Thymus (tissue), 14 donors: ENCODE measurements at places on chromosomes 5 and 9.

- no peaks in the 10 kb centered on the region for H3K4me1 ChIP-seq
- no peak overlapping the region for H3K4me3 ChIP-seq
- no peaks in the 10 kb centered on the region for H3K36me3 ChIP-seq
Observed at GRCh38 chr5:63081402-63081801, 502.8 kb downstream of the LRRC70 start.

DNA sequence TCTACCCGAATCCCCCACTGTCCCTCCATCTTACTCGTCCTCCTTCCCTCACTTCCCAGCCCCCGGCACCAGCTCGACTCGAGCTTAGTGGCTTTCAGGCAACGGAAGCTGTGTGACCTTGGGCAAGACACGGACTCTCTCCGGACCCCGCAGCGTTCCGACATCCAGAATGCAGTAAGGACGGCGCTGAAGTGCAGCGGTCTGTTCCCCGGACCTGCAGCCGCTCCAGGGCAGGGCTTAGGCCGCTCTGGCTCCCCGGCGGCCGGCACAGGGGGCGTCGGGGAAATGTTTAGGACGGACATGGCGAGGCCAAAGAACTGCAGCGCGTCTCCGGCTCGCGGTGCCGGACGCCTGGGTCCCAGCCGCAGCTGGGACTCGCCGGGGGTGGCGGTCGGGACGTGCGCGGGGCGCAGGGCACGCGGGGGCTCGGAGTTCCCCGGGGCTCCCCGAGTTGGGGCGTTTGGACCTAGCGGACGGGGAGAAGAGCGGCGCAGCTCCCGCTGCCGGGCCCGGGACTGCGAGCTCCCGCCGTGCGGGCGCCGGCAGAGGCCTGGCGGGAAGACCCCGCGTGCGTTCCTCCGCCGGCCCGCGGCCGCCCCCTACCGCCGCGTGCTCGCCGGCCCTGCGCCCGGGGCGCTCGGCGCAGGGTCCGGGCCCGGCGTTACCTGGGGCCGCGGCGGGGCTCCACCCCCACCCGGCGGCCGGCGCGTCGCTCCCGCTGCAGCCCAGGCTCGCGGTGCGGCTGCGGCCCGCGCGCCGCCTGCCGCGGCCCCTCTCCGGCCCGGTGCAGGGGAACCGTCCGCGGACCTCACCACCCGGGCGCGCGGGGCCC, 5.6 kb upstream of the RNF44 start:
- H3K4me3 ChIP-seq, result peak overlapping the region; percentile 70
- H3K36me3 ChIP-seq, result no peaks in the 10 kb centered on the region
- peaks cover 56% of the 10 kb centered on the region for H3K4me1 ChIP-seq
- DNase-seq, result peak; percentile 44
- peak overlapping the region; percentile 94 for H3K27ac ChIP-seq

- no peaks in the 10 kb centered on the region for H3K27me3 ChIP-seq
- H3K4me1 ChIP-seq, result no peaks in the 10 kb centered on the region
- H3K4me3 ChIP-seq, result no peak overlapping the region
- no peak for DNase-seq
Observed at GRCh38 chr5:96993760-96994159, 57.9 kb downstream of the LNPEP start.

DNA sequence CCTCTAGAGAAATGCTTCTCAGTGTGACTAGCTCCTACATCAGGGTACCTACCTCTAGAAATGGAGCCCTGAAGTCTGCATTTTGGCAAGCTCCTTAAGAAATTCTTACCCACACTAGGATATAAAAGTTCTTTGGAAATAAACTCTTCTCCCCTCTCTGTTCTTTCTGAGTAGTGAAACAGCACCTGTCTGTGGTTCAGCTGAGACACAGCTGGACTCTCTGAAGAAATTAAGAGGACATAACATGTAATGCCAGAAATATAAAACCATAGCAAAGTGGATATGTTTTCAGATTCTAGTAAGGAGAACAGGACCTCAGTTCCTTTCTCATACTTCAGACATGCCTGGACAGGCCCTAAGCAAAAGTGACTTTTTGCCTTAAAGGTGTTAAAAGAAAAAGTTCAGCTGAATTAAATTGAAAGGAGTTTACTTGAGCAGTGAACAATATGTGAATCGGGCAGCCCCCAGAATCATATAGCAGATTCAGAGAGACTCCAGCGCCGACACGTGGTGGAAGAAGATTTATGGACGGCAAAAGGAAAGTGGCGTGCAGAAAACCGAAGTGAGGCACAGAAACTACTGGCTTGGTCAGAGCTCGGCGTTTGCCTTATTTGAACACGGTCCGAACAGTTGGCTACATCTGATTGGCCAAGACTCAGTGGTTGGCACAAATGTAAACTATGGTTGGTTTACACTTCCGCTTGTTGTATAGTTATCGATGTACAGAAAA, 64.5 kb downstream of the PRKACG start:
- no peaks in the 10 kb centered on the region for H3K4me1 ChIP-seq
- H3K27me3 ChIP-seq, result no peaks in the 10 kb centered on the region
- H3K36me3 ChIP-seq, result no peaks in the 10 kb centered on the region
- no peak overlapping the region for H3K27ac ChIP-seq
- no peak overlapping the region for H3K4me3 ChIP-seq

GRCh38 chr9:76654051-76654461, 110.2 kb upstream of the PCA3 start:
- H3K36me3 ChIP-seq, result no peaks in the 10 kb centered on the region
- DNase-seq, result no peak

- H3K4me3 ChIP-seq, result no peak overlapping the region
- no peaks in the 10 kb centered on the region for H3K27me3 ChIP-seq
- DNase-seq, result no peak
- H3K4me1 ChIP-seq, result no peaks in the 10 kb centered on the region
- H3K27ac ChIP-seq, result no peak overlapping the region
- H3K36me3 ChIP-seq, result no peaks in the 10 kb centered on the region
Observed at GRCh38 chr9:121943463-121943862, 149.6 kb downstream of the TTLL11 start.

- H3K36me3 ChIP-seq, result no peaks in the 10 kb centered on the region
- no peak overlapping the region for H3K27ac ChIP-seq
- H3K4me1 ChIP-seq, result no peaks in the 10 kb centered on the region
Observed at GRCh38 chr5:59260973-59261372, 632.6 kb downstream of the PDE4D start.

GRCh38 chr9:37499297-37499696, 13.5 kb downstream of the POLR1E start:
- H3K27ac ChIP-seq, result no peak overlapping the region
- H3K4me3 ChIP-seq, result no peak overlapping the region
- H3K27me3 ChIP-seq, result no peaks in the 10 kb centered on the region
- no peaks in the 10 kb centered on the region for H3K4me1 ChIP-seq

DNA sequence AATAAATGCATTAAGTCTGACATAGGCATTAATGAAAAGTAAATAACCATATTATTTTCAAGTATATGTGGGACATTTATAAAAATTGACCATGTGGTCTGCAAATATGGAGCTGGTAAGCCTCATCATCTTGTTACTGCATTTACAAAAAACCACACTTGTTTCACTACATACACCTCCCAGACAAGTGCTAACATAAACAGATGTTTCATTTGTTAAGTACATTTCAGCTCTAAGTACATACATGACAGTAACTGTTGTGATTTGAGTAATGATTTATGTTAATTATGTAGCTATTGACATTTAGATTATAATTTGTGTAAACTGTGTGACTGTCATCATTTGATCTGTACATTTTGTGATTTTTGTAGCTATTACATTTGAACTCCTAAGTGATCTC, 13.9 kb downstream of the IDNK start:
- no peaks in the 10 kb centered on the region for H3K27me3 ChIP-seq
- peaks cover 29% of the 10 kb centered on the region for H3K4me1 ChIP-seq
- no peak overlapping the region for H3K27ac ChIP-seq
- no peak for DNase-seq
- no peaks in the 10 kb centered on the region for H3K36me3 ChIP-seq
- H3K4me3 ChIP-seq, result no peak overlapping the region

GRCh38 chr5:128252756-128253155, 169.2 kb downstream of the SLC12A2 start:
- H3K27me3 ChIP-seq, result no peaks in the 10 kb centered on the region
- no peak overlapping the region for H3K4me3 ChIP-seq
- no peak overlapping the region for H3K27ac ChIP-seq
- no peaks in the 10 kb centered on the region for H3K4me1 ChIP-seq
- no peak for DNase-seq

- no peaks in the 10 kb centered on the region for H3K27me3 ChIP-seq
- no peak overlapping the region for H3K4me3 ChIP-seq
- H3K27ac ChIP-seq, result no peak overlapping the region
- H3K4me1 ChIP-seq, result no peaks in the 10 kb centered on the region
Observed at GRCh38 chr9:36118201-36118600, 18.3 kb upstream of the GLIPR2 start.

DNA sequence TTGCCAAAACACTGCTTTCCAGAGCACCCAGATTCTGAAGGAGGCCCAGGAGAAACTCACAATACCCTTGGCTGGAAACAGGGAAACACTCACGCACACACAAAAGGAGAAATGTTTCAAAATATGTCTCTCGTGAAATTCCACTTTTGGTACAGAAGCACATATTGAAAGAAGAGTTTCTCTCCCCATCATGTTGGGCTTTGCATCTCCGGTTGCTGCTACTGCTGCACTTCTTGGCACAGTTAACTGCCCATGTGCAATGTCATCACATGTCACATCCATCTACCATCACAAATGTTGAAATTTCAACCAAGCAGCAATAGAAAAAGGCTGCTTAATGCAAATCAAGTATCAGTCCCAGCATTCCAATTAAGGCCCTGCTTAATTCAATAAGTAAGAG, 72.1 kb downstream of the ABCA1 start:
- H3K36me3 ChIP-seq, result peaks cover 60% of the 10 kb centered on the region
- no peaks in the 10 kb centered on the region for H3K4me1 ChIP-seq
- no peak for DNase-seq
- no peak overlapping the region for H3K4me3 ChIP-seq

GRCh38 chr5:122180146-122180712, 50.9 kb downstream of the ZNF474 start:
- no peak for DNase-seq
- no peak overlapping the region for H3K4me3 ChIP-seq
- H3K36me3 ChIP-seq, result no peaks in the 10 kb centered on the region
- H3K27me3 ChIP-seq, result no peaks in the 10 kb centered on the region

DNA sequence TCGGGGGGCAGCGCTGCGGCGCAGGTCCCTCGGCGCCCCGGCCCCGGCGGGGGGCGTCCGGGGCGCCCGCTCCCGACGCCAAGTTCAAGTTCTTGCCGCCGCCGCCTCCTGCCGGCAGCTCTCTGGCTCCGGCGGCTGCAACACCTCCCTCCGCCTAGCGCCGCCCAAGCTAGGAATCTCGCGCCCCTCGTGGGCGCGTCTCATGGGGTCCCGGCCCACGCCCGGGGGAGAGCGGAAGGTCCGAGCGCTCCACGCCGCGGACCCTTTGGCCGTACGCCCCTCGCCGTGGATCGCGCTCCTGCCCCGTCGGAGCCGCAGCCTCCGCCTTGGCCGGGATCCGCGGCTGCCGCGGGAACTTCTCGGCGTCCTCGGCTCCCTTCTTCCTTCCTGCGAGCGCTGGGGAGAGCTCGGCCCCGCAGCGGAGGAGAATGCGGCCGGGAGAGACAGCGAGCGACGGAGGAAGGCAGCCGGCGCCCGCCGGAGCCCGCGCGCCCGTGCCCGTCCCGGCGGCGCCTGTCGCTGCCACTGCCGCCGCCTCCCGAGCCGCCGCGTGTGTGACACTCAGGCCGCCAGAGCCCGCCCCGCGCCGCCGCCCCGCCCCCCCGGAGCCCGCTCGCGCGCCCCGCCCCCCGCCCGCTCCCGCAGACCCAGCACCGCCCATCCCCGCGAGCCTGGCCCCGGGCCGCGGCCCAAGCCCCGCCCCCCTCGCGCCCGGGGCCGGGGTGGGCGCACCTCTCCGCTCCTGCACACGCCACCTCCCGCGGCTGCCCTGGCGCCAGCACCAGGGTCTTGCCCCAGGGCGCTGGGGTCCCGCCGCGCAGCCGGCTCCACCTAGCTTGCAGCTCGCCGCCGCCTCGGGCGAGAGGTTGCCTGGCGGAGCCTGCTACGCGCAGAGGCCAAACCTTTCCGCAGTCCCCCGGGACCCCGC, at the start of gene SHB:
TSS of gene SHB (minus strand) at position 527 of the 928 bp plus-strand sequence. CDS start 582 bp downstream, outside the sequence.
- H3K27me3 ChIP-seq, result peaks cover 29% of the 10 kb centered on the region
- peaks cover 10% of the 10 kb centered on the region for H3K4me1 ChIP-seq
- DNase-seq, result peak; percentile 72
- H3K4me3 ChIP-seq, result peak within 1 kb of the TSS; percentile 52
- no peaks in the 10 kb centered on the region for H3K36me3 ChIP-seq
- H3K27ac ChIP-seq, result peak within 1 kb of the TSS; percentile 32

DNA sequence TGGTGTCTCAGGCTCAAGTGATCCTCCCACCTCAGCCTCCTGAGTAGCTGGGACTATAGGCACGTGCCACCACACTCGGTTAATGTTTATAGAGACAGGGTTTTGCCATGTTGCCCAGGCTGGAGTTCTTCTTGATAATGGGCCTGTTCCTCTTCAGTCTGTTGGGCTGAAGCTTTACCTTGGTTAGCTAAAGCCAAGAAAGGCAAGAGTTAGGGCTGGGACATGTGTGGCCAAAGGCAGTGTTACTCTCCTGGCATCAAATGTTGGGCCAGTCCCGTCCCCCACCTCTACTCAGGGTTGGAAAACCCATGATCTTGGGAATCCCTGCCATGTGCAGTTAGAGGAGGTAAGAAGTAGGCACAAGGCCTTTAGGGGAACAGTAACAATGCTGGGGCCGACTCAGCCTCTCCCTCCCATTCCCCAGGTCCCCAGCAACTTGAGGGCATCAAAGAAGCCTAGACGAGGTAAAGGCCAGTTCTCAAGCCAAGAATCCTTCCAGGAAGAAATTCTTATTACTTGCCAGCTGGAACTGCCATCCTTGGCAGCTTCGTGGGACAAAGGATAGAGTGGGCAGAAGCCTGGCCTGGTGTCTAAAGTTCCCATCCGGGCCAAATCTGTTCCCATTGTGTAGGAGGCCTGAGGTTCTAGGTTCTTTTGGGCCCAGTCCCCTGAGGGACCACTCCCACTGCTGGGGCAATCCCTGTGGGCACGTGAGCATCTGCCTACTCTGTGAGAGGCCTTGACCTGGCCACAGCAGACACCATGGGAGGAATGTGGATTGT, 4.5 kb downstream of the EGR1 start:
- peaks cover 11% of the 10 kb centered on the region for H3K4me1 ChIP-seq
- H3K27me3 ChIP-seq, result no peaks in the 10 kb centered on the region
- no peak overlapping the region for H3K27ac ChIP-seq
- H3K4me3 ChIP-seq, result no peak overlapping the region
- H3K36me3 ChIP-seq, result peaks cover 12% of the 10 kb centered on the region

- H3K4me3 ChIP-seq, result no peak overlapping the region
- H3K27me3 ChIP-seq, result no peaks in the 10 kb centered on the region
- H3K27ac ChIP-seq, result no peak overlapping the region
- no peak for DNase-seq
- no peaks in the 10 kb centered on the region for H3K4me1 ChIP-seq
- no peaks in the 10 kb centered on the region for H3K36me3 ChIP-seq
Observed at GRCh38 chr5:14121552-14121951, 21.6 kb upstream of the TRIO start.

GRCh38 chr5:37375091-37375490, 4.0 kb upstream of the WDR70 start:
- H3K4me3 ChIP-seq, result no peak overlapping the region
- no peak overlapping the region for H3K27ac ChIP-seq
- DNase-seq, result no peak
- peaks cover 7% of the 10 kb centered on the region for H3K4me1 ChIP-seq

- no peak for DNase-seq
- H3K36me3 ChIP-seq, result peaks cover 33% of the 10 kb centered on the region
- peaks cover 4% of the 10 kb centered on the region for H3K4me1 ChIP-seq
- H3K27ac ChIP-seq, result no peak overlapping the region
Observed at GRCh38 chr9:97601228-97601898, 31.8 kb downstream of the TSTD2 start.
